ENCODE measurements at places on chromosomes 3 and 15.
A peak's percentile ranks its signal among the peaks of the same experiment; 100 is the strongest.

GRCh38 chr3:113193719-113194118 is 17.6 kb upstream of the BOC start:
- no peak for DNase-seq

DNA sequence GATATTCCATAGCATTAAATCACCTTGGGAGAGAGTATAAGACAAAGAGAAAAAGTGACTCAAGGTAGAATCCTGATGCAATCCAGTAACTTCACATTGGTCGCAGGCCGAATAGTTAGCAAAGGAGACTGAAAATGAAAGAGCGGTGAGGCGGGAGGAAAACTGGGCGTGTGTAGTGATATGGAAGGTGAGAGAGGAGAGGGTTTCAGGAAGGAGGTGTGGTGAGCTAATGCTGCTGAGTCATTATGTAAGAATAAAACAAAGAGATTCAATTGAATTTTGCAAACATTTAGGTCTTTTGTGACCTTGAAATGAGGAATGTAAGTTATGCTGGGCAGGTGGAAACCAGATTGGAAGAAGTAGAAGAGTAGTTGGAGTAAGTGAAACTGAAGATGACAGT is 235.3 kb downstream of the C3orf38 start:
- DNase-seq, result no peak

DNA sequence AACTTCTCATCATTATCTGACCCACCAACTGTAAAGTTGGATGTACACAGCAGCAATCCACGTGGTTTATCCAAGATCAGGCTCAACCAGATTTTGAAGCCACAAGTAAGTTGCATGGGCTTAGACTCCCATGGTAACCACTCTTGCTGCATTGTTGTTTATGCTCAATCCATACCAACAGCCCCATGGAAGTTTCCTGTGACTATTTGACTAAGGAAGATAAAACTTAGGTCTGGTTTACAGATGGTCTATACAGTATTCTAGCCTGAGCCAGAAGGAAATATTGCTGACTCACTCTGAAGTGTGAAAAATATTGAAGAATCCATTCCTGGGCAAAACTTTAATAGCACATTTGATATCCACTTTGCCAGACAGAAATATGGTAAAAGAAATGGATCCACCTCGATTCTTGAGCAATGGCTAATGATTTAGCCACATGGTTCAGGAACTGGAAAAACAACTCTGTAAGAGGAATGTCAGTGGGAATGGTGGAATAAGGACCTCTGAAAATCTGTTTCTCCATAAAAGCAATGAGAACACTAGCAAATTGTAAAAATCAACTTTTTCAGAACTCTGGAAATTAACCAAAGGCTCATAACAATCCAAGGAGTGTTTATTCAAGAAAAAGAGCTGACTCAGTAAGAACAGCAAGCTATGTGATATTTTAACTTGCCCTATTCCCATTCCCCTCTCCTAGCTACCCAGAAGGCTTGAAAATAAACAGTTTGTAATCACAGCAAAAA is 162.9 kb upstream of the STT3B start:
- no peak for DNase-seq

DNA sequence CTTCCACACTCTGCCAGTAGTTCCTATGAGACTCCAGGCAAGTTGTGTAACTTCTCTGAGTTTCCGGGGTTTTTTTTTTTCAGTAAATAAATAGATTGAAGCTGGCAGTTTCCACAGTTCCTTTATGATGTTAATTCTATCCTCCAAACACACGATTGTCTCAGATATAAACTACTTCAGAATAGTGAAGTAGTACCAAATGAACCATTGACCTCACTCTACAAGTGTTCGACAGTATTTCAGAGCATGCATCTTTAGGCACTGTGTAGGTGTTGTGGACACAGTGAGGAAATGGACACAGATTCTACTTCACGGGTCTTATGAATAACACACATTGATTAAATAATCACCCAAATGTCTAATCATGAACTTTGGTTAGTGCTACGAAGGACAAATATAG is 136.1 kb upstream of the IGSF10 start:
- no peak for DNase-seq

- no peak for DNase-seq
Observed at GRCh38 chr3:49497606-49498005, 27.5 kb downstream of the DAG1 start.

- DNase-seq, result no peak
Observed at GRCh38 chr3:177827511-177828207, 630.4 kb upstream of the TBL1XR1 start.

DNA sequence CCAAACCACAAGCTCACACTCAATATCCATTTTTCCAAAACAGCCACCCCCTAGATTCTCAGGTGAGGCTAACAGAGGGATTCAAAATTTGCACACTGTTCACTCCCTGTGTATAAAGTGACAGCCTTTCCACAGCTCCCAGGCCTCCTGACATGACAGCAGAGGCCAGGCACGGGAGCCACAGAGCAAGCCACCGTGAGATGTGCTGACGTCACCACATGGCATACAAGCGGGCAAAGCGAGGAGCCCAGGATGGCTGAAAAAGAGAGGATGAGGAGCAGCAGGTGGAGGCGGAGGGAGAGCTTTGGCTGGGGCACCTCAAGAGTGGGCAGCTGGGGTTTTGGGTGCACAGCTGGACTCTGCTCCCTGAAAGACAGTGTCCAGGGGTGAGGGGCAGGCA is 27.1 kb downstream of the EHD4 start:
- DNase-seq, result no peak

DNA sequence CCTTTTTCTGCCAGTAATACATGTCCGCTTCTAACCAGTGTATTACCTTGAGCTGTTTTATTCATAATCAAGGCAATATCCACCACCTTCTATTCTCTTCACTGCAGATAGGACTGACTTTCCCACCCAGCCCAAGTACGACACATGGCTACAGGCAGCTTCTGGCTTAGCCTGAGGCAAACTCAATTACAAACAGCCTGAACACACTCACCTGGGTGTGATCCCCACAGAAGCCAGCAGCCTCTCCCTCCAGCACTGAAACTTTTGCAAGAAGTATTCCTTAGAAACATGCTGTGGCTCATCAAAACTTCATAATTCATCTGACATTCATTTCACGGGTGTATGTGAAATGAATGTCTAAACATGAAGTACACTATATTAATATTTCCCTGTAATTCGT is 13.5 kb upstream of the KCNMB3 start:
- no peak for DNase-seq

DNA sequence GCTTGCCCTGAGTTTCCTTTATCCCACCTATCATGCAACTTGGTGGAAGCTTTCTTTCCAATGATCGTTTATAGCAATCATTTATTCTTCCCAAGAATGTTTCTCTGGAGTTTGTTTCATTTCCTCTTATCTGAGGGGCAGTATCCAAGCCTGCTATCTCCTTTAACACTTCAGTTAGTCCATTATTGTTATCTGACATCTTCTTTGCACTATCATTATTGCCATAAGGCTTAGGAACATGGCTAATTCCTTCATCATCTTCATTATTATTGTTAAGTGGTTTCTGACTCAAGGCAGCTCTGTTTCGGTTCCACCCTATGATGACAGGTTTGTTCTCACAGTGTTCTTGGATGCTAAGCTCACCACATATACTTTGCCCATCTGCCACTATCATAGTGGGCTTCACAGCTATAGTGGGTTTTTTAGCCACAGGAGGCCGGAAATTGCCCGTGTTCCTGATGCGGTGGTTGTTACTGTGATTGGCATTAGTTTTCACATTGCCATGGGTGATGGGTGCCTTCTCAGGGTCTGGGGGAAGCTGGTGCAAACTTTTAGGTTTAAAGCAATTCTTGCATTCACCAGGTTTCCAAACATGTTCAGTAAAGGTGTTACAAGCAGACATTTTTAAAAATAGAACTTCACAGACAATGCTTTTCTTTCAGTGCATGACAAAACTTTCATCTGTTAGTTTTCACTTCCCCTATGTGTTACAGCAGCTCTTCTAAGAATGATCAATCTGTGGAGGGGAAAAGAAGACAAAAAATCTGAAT is 110.6 kb upstream of the TSPAN3 start:
- peak; percentile 26 for DNase-seq

DNA sequence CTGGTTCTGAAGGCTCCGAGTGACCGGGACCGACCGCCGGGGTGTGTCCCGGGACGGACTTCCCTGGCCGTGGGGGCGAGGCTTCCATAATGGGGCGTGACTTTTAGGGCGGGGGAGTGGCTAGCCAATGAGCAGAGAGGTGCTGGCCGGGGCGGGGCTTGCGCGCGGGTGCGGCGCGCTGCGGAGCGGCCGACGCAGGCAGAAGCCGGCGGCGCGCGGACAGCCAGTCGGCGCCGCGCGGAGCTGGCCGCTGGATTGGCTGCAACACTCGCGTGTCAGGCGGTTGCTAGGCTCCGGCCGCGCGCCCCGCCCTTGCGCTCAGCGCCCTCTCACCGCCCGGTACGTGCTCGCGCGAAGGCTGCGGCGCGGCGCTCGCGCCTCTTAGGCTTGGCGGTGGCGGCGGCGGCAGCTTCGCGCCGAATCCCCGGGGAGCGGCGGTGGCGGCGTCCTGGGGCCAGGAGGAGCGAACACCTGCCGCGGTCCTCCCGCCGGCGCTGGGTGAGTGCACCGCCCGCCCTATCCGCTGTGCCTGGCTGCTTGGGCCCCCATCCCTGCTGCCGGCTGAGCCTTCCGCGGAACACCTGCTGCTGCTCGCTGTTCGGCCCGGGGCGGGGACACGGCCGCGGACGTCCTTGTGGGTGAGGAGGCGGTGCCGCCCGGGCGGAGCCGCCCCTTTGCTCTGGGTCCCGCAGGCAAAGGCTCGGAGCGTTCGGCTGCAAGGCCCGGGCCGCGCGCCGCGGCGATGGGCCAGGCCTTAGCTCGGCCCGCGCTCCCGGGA is at the start of gene DAG1:
Gene DAG1 (plus strand): TSS at position 332 of the 778 bp plus-strand sequence. CDS start 40,268 bp downstream, outside the sequence.
- peak; percentile 93 for DNase-seq

- DNase-seq, result peak; percentile 64
Observed at GRCh38 chr3:169764312-169764881, 463 bp downstream of the TERC start.

- peak; percentile 6 for DNase-seq
Observed at GRCh38 chr3:47225310-47225906, 57.2 kb downstream of the KIF9 start.

All from CD4-positive, alpha-beta T cell treated with Interleukin-4 for 4 hours (primary cell).